ENCODE measurements at places on chromosomes 3 and 15. TPM values are rescaled to one million over a fixed set of nuclear protein-coding genes. Genes with fewer than 3 reads are reported as not detected.
A peak's percentile ranks its signal among the peaks of the same experiment; 100 is the strongest.

DNA sequence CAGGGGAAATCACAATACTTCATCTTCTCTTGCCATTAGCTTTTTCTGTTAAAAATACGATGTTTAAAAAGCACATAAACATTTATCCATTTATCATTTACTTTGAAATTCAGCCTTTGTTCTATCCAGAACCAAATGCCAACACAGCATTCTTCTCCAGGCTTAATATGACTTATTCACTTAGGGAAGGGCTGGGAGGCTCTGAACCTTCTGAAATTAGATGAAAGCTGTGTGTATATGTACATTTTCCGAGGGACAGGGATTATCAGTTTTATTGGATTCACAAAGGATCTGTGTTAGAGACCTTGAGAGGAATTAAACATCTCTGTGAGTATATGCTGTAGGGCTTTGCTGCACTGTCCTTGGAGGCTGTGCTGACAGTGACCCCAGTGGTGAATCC, 210.6 kb upstream of the UBE3A start:
- DNase-seq: no peak

NR1I2 gene
- 0.54 TPM for polyA plus RNA-seq

BUB1B gene
- polyA plus RNA-seq: 27.7 TPM

GRCh38 chr3:180253283-180253682, 216.5 kb upstream of the PEX5L start:
- DNase-seq: no peak

CPN2 gene
- 0.11 TPM for polyA plus RNA-seq

DNA sequence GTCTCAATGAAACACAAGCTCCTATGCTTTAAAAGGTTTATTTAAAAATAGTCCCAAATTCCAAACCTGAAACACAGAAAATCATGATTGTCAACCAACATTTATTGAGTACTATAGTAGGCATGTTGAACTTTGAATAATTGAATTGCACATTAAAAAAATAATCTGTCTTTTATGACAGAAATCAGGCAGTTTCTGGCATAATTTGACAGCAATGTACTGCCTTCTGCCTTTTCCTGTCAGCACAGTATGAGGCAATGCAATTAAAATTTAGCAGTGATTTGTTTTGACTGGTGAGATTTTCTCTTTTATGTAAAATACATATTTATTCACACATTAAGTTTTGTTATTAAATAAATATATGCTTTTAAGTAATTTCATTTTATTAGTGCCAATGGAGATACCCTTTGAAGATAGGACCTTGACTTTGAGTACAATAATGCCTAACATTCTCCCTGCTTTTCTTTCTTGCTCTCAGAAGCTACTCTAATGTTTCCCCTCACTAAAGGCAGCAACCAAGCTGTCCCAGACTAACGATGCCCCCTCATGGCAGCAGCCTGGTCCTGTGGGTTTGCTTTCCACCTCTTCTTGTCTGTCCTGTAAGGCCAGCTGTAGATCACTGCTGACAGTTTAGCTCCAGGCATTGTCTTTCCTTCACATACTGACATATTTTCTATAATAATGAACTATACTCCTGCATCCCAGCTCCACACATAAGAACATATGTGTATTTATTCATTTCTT, 346.7 kb downstream of the IL20RB start:
- no peak for DNase-seq

DNA sequence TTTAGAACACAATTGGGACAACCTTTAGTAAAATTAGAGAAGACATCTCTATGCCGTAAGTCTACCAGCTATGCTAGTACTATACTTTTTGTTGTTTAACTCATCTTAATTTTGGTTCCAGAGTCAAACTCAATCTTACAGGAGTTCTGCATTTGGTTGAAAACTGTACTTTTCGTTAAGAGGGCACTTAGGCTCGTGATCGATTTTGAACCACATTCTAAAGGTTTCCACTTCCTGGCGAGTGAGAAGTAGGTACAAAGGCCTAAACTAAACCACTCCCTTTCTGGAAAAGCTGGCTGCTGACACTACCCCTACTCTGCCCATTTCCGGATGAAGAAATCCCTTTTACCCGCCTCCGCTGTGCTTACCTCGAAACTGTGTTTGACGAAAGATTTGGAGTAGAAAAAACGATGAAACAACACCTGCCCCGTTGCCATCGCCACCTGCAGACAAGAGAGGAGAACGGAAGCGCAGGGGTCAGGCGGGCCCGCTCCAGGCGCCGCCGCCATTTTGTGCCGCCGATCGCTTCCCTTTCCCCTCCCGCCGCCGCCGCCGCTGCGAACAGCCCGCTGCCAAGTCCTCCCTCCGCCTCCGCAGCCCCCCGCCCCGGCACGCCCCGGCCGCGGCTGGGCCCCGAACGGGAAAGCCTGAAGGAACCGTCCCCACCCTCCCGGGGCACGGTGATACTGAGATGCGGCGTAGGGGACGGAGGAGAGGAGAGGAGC, 748 bp downstream of the CCNL1 start:
- DNase-seq: peak; percentile 35

DNA sequence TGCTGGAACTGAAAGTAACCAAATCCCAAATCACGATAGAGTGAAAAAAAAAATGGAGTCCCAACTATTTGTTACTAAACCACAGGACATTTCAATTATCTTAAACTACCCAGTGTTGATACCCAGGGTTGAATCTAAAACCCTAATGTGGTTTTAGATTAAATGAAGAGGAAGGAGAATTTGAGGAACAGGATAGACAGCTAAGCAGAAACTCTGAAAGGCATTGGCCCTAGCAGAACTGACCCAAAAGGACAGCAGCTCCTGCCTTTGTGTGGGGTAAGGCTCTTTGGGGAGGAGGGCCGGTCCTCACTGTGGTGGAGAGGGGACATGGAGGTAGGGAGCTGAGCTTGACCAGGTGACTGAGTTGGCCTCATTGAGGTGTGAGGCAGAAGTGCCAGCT, 30.7 kb upstream of the SNRK start:
- no peak for DNase-seq
